Activated naive CD4-positive, alpha-beta T cell (primary cell): ENCODE measurements at places on chromosomes 7 and 10.

DNA sequence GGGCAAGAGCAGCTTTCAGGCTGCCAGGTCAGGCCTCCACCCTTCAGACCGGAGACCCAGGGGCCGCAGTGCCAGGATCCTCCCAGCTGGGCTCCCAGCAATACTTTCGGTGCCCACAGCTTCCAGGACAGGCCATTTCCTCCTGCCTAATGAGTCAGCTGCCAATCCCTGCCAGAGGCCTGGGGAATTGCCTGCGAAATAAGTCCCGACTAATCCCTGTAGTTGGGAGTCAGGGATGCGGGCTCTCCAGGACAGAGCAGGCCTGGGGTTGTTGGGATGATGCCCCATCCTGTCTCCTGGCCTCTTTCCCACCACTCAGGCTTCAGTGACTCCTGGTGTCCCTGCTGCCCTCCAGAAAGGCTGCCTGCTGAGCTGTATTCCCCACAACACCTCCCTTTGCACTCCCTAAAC, 143.5 kb upstream of the UNC5B start:
- DNase-seq = no peak

- no peak for DNase-seq
These were observed 9.7 kb downstream of the IFIT3 start for GRCh38 chr10:89337484-89337883.

DNA sequence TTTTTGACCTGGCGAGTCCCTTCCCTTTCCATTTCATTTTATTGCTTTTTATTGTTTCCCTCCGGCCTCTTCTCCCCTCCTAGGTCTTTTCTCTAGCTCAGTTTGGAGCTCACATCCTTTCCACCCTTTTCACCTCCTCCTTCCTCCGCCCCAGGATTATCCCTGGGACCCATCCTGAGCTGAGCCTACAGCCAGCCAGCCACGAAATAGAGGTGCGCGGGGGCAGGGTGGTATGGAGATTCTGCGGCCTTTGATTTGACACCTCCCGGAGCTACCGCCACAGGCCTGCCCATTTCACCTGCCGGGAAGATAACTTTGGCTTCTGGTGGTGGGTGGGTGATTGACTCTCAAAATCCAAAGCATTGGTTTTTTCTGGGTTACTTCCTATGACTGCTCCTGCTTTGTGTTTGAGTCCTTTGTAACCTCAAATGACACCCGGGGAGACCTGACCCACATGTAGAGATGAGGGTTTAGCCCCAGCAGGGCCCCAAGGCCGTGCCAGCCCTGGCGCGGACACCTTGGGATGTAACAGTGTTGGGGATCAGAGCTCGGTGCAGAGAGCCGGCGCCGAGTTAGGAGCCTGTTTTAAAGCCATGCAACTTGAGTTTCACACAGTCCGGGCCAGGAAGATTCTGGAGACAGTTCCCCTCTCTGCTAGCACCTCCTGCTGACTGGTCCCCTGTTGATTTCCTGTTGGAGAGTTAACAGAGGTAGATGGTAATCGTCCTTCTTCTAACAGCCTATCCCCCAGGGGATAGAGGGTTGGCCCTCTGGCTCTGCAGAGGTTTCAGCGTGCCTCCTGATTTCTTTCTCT, 1.5 kb downstream of the DUSP5 start:
- no peak for DNase-seq

DNA sequence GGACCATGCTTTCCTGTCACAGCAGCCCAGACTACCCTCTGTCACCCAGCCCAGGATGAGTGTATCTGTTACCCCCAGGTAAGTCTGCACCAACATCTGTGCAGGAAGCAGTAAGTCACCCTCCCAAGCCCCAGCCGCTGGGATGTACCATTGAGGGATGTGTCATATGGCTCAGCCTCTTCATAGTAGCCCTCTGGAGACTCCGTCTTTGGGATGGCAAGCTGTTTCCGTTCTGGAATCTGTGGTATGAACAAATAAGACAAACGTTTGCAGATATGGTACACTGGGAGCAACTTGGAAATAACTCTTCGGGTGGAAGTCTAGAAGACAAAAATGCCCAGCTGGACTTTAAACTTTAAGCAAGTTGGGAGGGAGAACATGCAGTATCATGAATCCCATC, 81.3 kb downstream of the AFAP1L2 start:
- no peak for DNase-seq

GRCh38 chr10:99341860-99342490, 12.8 kb downstream of the CNNM1 start:
- no peak for DNase-seq

- no peak for DNase-seq
These were observed 12.2 kb upstream of the GIMAP7 start for GRCh38 chr7:150502519-150502918.
